ENCODE measurements at places on chromosomes 2 and 18.

- no peak for DNase-seq
Observed at GRCh38 chr2:181807526-181807925, 84.0 kb upstream of the ITPRID2 start.

- DNase-seq, result no peak
Observed at GRCh38 chr2:143146815-143147530, 17.8 kb downstream of the ARHGAP15 start.

- no peak for DNase-seq
Observed at GRCh38 chr18:13461936-13462335, 243.4 kb downstream of the LDLRAD4 start.

DNA sequence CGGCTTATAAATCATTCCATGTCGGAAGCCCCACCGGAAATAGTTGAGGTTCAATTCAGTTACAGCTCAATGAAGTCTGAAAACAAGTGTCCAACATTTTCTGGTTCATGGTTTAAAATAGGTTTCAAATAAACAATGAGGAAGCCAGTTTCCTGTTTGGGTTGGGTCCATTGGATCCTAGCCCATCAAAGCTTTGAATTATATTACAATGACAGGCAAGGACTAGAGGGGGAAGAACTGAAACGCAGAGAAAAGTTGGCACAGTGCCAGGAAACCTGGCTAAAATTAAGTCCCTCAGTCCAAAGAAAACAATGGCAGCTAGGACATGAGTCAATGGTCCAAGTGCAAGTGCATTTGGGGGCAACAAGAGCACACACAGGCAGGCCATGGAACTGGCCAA, 32.0 kb downstream of the SLC14A1 start:
- DNase-seq, result no peak

GRCh38 chr2:100606726-100607343, 44.0 kb downstream of the PDCL3 start:
- peak; percentile 74 for DNase-seq

DNA sequence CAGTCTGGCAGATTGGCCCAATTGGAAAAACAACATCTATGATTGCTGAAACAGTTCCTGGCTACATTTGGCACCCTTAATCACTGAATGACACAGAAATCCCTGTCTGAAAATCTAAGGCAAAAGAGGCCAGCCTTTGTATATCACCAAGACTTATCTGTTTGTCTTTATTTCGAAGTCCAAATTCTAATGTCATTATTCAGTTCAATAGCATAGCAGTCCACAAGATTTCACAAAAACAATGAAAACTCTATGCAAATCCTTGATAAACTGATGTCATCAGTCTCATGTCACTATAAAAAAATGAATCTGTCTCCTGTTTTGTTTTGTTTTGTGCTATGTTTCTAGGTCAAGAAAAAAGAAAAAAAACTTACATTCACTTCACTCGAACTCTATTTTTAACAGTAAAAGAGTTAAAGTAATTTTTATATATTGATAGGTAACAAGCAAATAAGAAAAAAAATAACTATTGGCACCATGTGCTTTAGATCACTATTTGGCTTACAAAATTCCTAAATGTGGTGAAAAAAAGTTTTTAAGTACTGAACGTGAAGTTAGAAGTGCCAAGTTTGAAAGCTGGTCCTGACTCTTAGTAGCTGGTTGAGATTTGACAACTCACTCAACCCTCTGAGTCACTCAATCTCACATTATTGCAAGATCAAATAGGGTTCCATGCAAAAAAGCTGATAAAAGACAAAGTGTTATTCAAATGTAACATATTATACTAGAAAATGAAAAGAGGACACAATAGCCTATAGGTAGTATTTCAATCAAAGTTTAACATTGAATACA, 359.3 kb downstream of the IRS1 start:
- DNase-seq, result no peak

- DNase-seq, result no peak
Observed at GRCh38 chr2:203585516-203585915, 50.4 kb upstream of the RAPH1 start.
